ENCODE measurements at places on chromosomes 7 and 10.

DNA sequence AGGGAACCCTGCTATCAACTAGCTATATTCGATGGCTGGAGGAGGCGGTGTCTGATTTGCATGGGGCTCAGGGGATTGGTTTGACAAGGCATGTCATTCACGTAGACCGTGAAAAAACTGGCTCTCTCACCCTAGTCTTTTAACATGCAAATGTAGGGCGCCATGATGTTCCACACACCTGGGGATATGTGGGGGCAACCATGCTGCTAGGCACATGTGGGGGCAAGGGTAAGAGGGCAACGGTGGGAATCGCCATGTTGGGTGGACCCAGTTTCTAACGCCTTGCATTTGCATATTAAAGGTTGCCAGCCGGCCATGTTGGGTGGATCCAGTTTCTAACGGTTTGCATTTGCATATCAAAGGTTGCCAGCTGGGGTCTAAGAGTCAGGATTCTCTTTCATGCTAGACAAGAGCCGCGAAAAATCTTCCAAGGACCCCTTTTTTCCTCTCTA, 419.2 kb upstream of the NFE2L3 start:
- DNase-seq: peak; percentile 55

DNA sequence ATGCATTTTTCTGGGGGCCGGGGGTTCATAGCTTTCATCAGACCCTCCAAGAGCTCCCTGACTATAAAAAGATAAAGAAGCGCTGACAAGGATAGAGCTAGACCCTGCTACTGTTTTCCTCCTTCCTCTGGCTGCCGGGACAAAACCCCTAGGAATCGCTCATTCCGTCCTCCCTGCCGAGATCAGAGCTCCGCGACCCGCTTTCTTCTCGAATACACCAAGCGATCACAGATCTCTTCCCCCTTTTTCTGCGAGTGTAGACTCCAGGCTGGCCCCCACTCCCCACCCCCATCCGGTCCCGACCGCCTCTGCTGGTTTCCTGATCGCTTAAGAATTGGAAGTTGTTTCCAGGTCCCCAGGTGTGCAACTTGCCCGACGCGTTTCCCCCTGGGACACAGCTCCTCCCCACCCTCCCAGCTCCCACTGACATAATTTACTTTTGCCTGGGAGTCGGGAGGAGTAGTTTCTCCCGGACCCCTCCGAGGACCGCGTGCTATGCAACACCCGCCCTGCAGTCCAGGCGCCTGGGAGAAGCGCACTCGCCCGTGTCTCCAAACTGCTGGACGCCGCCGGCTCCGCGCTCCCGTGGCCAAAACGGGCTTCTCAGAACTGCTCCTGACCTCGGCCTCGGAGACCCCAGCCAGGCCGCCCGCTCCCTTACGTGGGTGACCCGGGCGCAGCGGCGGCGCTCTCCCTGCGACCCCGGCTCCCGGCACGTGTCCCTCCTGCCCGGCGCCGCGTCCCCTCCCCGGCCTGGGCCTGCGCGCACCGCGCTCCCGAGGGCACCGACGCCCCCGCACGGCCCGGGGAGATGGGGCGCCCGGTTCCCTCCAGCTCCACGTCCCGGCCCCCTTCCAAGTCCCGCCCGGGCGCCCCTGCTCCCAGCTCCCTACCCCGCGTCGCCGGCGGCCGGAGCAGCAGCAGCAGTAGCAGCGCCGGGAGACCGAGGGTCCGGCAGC, 552 bp downstream of the IL15RA start:
- no peak for DNase-seq

DNA sequence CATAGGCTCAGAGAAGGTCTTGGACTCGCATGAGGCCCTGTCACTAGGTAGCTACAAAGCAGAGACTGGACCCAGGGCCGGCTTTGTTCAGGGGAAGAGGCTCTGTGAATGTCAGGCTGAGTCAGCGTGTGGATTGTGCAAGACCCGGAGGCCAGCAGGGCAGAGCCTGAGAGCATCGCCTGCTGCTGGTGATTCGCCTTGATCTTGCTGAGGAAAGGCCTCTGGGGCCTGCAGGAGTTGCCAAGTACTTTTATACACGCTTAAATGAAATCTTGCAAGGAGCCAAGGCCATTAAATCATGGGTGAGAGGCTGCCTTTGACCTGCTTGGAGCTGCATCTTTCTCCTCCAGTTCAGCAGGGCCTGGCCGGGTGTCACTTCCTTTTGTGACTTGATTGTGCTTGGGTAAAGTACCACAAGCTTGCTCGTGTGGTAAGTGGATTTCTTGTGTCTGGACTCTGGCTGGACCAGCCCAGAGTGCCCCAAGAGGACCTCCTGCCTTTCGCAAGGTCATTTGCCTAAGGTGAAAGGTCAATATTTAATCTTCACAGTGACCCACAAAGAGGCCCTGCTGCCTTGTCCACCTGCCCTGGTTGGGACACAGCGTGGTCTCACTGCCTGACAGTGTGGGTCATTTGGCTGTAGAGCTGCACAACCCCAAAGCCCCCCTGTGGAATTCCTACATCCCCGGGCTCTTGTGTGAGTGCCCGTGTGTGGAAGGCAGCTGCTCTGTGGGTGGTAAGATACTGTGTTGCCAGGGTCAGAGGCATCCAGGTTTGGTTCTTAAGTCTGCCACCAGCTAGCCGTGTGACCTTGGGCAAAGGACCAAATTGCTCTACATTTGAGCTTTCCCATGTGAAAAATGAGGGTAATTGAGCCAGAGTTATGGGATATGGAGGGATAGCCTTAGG, 38.6 kb upstream of the SH2D4B start:
- DNase-seq: no peak

DNA sequence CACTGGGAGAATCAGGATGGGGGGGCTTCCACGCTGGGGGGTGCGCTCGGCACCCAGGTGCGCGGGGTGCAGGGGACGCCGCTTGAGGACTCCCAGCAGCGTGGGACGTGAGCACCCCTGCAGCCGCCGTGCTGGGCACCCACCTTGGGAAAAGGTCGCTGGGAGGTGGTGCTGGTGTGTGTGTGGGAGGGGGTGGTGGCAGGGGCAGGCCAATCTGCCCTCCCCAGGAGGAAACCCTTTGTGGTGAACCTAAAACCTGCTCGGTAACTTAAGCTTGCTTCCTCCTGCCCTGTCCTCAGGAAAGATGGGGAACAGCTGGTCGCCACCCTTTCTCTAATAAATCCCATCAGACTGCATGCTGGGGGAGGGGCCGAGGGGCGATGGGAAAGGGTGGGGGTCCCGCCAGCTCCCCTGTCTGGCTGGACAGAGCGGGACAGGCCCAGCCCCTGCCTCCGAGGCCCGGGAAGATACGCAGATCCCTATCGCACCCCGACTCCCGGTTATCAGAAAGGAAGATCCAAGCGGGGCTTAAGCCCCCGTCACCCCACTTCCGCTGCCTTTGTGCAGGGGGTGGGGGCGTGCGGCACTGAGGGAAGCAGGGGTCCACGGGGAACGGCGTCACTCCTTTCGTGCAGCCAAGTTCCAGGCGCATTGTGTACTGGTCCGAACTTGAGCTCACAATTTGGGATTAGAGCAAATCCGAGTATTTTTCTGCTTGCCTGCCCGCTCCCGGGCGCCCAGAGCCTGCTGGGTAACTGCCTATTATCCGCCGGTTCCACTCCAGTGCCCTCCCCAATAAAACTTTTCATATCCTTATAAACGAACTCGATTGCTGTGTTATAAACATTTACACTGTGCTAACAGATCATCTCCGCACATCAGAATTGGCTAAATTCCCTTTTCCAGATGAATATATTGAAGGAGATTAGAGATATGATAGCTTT, 64.6 kb downstream of the UNCX start:
- no peak for DNase-seq

Data from iPS DF 6.9 (cell line).